ENCODE measurements at places on chromosomes 11 and 22.

GRCh38 chr22:50144005-50144614, 26.4 kb upstream of the PANX2 start:
- no peak for DNase-seq

DNA sequence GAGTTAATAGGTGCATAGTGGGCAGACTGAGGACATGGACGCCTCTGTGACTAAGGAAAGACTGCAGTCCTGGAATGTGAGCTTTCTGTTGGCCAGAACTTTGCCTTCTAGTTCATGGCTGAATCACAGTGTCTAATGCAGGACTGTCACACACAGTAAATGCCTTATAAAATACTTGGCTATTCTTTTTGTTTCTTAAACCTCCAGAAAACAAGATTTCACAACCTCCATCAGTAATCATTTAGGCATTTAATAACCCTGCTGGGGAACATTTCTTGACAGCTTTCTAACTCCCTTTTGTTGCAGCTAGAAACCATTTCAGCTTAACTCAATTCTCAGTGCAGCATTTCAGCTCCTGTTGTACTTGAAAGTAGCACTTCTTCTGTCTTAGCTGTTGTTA, 335.8 kb upstream of the DDI1 start:
- DNase-seq: no peak

DNA sequence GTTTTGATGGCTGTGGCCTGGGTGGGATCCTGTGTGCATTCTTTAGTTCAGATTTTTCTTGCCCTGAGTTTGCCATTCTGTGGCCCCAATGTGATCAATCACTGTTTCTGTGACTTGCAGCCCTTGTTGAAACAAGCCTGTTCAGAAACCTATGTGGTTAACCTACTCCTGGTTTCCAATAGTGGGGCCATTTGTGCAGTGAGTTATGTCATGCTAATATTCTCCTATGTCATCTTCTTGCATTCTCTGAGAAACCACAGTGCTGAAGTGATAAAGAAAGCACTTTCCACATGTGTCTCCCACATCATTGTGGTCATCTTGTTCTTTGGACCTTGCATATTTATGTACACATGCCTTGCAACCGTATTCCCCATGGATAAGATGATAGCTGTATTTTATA, 620 bp downstream of the OR4C16 start:
- no peak for DNase-seq

GRCh38 chr11:86888164-86889000, 66.8 kb downstream of the FZD4 start:
- DNase-seq: no peak

GRCh38 chr11:23359297-23359696, 499.0 kb upstream of the CCDC179 start:
- DNase-seq: no peak

- no peak for DNase-seq
Observed at GRCh38 chr22:46897246-46897623, 134.8 kb downstream of the TBC1D22A start.

GRCh38 chr11:65718964-65719492, 1.6 kb downstream of the RNASEH2C start:
- no peak for DNase-seq

GRCh38 chr22:35752863-35753189, 35.2 kb downstream of the APOL5 start:
- no peak for DNase-seq

DNA sequence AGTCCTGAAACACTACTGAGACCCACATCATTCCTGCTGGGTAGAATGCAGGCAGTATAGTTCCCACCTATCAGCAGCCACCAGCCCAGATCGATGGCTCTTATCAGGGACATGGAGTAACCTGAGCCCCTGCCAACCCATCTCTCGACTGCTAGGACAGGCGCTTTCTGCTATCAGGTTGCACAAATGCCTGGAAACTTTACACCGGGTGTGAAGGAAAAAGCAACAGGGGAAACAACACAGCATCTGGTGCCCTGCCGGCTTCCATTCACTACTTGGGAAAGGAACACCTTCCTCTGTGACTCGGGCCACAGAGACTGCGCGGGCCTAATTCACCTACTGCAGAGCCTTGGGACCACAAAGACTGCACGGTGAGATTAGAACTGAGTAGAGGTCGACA, 18.5 kb downstream of the RBFOX2 start:
- DNase-seq: no peak

Data from effector CD8-positive, alpha-beta T cell (primary cell).